HTR-8/SVneo (cell line): ENCODE measurements at places on chromosomes 3 and 15.
A peak's percentile ranks its signal among the peaks of the same experiment; 100 is the strongest.

GRCh38 chr3:182284793-182285192, 508.5 kb upstream of the ATP11B start:
- no peak for DNase-seq

DNA sequence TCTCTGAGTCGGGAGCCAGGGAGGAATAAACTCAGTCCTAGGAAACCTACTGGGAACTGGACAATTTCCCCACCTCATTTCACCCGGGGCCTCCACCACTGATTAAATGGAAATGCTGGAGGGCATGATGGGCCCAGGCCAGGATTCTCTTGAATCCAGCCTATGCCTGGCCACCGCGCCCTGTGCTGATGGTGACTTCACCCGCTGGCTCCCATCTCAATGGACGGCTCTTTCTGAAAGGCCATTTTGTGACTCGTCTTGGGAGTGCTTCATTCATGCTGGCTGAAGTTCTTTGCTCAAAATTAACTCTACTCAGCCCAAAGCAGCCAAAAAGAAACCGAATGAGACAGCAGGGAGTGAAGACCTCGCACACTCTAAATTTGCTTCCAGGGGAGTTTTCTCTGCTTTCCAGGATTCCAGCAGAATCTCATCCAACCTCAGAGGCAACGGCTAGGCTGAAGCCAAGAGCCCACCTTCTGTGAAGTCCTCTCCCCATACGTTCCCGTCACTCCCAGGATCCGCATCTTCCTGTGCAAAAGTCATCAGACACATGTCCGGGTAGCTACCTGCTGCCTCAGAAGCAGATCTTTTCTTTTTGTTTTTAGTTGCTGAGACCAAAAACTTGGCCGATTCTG, 266.0 kb upstream of the ICE2 start:
- DNase-seq: no peak

DNA sequence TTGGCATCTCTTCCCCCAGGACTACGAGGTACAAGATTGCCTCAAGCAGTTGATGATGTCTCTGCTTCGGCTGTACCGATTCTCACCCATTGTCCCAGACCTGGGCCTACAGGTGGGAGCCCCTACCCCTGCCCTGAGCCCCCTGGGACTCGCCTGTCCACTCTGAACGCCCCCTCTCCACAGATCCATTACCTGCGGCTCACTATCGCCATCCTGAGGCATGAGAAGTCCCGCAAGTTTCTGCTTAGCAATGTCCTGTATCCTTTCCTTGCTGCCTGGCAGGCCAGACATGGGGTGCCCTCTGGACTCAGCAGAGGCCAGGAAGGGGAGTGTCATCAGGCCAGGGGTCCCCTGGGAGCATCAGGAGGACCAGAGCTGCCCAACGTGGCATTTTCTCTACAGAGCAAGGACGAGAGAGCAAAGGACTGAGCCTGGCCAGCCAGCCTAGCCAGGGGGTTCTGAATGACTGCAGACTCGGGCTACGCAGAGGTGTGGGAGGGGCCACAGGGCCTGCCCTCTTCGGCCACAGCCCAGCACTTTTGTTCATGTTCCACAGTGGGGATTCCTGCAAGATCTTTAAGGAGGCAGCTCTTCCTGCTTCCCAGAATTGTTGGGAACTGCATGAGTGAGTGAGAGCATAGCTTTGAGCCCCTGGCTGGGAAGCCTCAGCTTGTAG, 11.2 kb downstream of the RNF123 start:
- DNase-seq: no peak

DNA sequence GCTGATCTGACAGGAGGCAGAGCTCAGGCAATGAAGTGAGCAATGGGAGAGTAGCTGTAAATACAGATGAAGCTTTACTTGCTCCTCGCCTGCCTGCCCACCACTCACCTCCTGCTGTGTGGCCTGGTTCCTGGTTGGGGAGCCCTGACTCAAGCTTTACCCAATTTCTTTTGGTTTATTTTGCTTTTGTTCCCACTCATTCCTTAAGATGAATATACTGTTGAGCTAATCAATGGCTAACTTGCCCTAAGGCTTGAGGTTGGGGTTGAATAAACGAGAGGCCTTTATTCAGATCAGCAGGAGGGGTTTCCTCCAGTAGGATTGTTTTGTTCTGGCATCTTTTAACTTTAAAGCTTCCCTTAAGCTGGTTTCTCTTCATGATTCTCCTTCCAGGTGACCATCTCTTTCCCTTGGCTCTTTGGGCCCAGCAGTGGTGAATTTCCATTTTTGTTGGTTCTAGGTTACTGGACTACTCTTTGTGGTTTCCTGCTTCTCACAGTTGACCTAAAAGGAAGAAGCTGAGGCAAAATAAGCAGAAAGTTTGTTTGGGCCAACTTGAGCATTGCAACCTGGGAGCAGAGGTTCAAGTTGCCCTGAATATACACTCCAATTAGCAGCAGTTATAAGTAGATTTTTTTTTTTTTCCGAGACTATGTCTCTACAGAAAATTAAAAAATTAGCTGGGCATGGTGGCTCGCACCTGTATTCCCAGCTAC, 44.4 kb downstream of the STARD9 start:
- DNase-seq: no peak

GRCh38 chr3:28841441-28841840, 439.4 kb upstream of the RBMS3 start:
- DNase-seq: no peak

- DNase-seq: no peak
These were observed 552.9 kb upstream of the SUCLG2 start for GRCh38 chr3:68207327-68207726.

DNA sequence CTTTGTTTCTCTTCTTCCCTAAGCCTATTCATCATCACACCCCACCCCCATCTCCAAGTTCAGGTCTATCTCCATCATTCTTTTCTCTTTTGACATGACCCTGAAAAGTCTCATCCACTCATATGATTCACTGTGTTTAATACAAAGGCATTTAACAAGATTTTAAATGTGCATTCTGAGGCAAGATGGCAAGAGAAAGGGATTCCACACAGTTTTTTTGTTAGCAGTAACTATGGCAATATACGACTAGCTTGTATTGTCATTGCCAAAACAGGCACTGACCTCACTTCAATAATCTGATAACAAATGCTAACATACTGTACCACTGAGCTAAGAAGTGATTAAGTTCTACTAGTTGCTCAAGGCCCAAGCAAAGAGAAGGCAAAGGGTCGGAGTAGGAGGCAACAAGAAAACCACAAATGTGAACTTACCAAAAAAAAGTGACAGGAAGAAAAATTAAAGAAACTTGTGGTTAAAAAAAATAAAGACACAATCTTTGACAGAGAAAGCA, 53.2 kb downstream of the FBN1 start:
- DNase-seq: peak; percentile 10

- DNase-seq: no peak
These were observed 180.7 kb upstream of the SMAD3 start for GRCh38 chr15:66884661-66885237.

- no peak for DNase-seq
These were observed 80.1 kb downstream of the DNAH12 start for GRCh38 chr3:57464011-57464410.

GRCh38 chr3:111831840-111832239, 27.2 kb upstream of the PHLDB2 start:
- DNase-seq: no peak
